Progenitor cell of endocrine pancreas (in vitro differentiated cells): ENCODE measurements at places on chromosomes 11 and 22.
A peak's percentile ranks its signal among the peaks of the same experiment; 100 is the strongest.

GRCh38 chr11:62505059-62505439 lies 41.6 kb downstream of the AHNAK start:
- DNase-seq: no peak
- peak overlapping the region; percentile 29 for H3K4me3 ChIP-seq
- H3K27ac ChIP-seq: no peak overlapping the region
- no peaks in the 10 kb centered on the region for H3K36me3 ChIP-seq
- peaks cover 41% of the 10 kb centered on the region for H3K4me1 ChIP-seq

DNA sequence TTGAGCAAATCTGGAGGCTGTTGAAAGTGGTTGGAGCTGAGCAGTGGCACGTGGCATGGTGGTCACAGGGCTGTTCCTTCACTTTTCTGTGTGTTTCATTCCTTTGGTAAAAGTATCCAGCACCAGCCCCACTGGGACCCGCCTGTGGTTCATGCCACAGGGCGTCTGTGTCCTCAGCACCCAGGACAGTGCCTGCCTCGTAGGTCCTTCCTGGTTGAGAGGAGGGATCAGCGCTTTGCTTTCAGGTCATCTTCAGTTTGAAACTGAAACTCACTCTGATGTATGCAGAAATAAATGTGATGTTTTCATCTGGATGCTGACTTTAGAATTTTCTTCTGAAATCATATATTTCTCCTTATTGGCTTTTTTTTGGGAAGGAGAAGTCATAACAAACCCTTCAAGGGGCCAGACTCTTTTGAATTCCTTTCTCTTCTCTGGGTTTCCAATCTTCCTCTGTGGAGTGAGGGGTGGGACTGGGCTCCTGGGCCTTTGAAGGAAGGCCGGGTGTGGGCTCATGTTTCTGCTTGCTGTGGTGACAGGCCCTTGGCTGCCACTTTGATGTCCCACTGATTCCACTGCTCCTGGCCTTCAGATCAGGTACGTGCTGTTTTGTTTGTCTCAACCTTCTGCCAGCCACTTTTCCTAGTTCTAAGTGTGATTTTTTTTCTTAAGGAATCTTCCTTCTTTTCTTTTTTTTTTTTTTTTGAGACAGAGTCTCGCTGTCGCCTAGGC lies 26.2 kb downstream of the TBC1D22A start:
- H3K27ac ChIP-seq: no peak overlapping the region
- H3K36me3 ChIP-seq: peaks cover 2% of the 10 kb centered on the region

GRCh38 chr22:36965696-36966095 lies 52.3 kb downstream of the CSF2RB start:
- peaks cover 19% of the 10 kb centered on the region for H3K27me3 ChIP-seq
- H3K4me3 ChIP-seq: no peak overlapping the region
- no peak for DNase-seq
- no peaks in the 10 kb centered on the region for H3K36me3 ChIP-seq

GRCh38 chr11:28836285-28837081 lies 728.3 kb downstream of the METTL15 start:
- H3K4me1 ChIP-seq: no peaks in the 10 kb centered on the region
- H3K27ac ChIP-seq: no peak overlapping the region
- DNase-seq: no peak
- H3K4me3 ChIP-seq: no peak overlapping the region

GRCh38 chr11:46850829-46851380 lies 4.8 kb upstream of the CKAP5 start:
- H3K27ac ChIP-seq: peak overlapping the region; percentile 51
- no peaks in the 10 kb centered on the region for H3K27me3 ChIP-seq
- no peak for DNase-seq
- H3K4me3 ChIP-seq: no peak overlapping the region
- H3K36me3 ChIP-seq: peaks cover 7% of the 10 kb centered on the region

DNA sequence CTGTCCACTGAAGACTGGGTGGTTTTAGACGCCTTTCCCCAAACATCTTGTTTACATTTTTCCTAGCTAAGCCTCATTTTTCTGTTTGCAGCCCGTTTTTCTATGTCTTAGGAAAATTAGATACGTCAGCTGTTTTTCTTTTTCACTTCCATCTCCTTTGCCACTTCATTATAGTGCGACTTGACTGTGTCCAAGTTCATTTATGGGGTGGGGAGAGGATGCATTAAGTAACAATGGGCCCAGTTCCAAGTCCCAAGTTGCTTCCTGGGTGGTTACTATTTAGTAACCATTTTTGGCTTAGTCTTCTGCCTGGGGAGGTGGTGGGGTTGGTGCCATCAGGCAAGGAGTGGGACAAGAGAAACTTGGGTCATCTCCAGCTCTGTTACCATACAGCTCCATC lies 83.0 kb downstream of the TRAF6 start:
- H3K4me1 ChIP-seq: peaks cover 2% of the 10 kb centered on the region
- H3K27me3 ChIP-seq: peaks cover 6% of the 10 kb centered on the region
- no peak overlapping the region for H3K4me3 ChIP-seq
- DNase-seq: no peak
- H3K36me3 ChIP-seq: no peaks in the 10 kb centered on the region
- no peak overlapping the region for H3K27ac ChIP-seq

DNA sequence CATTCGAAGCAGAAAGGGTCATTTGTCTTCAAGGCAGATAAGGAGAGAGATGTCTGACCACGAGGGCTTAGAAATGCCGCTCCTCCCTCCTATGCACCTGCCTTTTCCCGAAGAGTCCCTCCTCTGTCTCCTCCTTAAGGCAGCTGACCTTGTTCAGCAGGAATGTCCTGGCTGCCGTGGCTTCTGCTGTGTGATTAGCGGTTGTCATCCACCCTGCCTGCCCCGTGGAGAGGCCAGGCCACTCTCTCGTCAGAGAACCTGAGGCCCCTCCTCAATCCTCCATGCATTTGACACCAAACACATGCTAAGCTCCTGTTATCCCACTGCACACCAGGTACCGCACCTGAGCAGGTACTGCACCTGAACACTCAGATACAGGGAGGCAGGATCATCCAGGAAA lies 834.6 kb downstream of the TBC1D22A start:
- peaks cover 3% of the 10 kb centered on the region for H3K36me3 ChIP-seq
- H3K4me3 ChIP-seq: no peak overlapping the region
- H3K27ac ChIP-seq: no peak overlapping the region
